ENCODE measurements at places on chromosomes 12 and 14.

DNA sequence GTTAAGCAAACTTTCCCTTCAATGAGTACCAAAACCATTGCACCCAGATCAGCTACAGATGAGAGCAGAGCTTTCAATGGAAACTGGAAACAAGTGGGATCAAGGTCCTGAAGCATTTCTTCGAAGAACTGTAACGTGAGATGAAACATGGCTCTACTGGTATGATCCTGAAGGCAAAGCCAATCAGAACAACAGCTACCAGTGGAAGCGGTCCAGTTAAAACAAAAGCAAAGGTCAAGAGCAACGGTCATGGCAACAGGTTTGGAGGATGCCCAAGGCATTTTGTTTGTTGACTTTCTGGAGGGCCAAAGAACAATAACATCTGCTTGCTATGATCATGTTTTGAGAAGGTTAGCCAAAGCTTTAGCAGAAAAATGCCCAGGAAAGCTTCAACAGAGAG lies 137.9 kb upstream of the CPSF6 start:
- DNase-seq: no peak

DNA sequence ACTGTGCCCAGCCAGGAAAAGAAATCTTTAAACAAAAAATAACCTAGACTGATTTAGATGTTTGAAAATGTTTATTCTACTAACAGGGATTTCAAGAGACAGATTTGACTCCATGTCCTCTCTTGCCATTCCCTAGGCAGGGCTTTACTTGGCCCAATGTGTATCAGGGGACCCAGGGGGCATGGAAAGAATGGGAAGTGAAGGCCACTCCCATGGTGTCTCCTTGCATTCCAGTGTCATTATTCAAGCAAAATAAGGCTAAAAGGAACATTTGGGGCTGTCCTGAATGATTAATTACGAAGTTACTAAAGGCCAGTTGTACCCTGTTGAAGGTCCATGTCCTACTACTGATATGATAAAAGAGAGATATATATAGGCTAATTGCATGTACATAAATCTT lies 151.9 kb upstream of the ATF7IP start:
- no peak for DNase-seq

DNA sequence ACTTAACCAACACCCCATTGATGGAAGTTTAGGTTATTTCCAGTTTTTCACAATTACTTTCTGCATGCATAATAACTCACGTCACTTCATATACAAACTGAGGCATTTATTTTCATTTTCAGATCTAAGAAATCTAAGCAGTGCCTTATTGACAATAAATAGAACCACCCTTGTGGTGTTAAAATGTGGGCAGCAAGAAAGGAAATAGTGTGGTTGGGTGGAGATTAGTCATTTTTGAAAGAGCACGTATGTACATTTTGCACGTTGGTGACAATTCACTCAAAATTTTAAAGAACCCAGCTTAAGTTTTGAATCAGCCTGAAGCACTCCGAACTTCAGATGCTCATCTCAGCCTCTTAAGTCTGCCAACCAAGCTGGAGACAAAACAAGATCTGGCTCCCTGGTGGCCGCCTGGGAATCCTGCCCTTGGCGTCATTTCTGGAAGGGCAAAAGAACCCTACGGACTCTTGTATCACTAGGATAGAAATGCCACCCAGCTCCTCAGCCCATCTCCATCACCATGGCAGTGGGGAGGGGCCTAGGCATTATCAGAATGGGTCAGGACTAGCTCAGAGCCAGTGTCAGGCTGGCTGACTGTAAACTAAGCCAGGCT lies 89.5 kb upstream of the BCL2L14 start:
- peak; percentile 32 for DNase-seq

GRCh38 chr14:62557416-62557815 lies 487.8 kb downstream of the KCNH5 start:
- DNase-seq: no peak

DNA sequence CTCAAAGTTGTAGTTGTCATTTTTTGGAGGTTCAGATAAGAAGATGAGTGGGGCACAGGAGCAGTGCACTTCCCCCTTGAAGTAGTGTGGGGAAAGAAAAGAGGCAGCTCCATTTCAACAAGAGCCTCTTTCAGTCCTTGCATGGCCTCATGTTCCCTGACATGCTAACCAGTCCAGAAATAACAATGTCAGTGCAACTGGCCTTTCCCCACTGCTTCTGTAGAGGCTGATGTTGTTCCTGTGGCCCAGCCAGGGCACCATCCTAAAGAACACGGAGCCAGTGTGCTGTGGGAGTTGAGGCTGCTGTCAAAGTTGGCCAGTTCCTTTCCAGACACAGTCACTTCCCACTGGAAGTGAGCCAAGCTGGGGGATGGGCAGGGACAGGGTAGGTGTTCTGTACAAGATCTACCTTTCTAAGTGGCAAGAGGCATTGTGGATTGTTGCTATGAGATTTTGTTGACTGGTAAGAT lies 77.7 kb upstream of the SLC38A2 start:
- no peak for DNase-seq

- DNase-seq: no peak
Observed at GRCh38 chr12:51362307-51362706, 15.8 kb upstream of the CELA1 start.

- DNase-seq: no peak
Observed at GRCh38 chr14:81385419-81385818, 14.7 kb downstream of the STON2 start.

- DNase-seq: no peak
Observed at GRCh38 chr14:68261092-68261842, 441.7 kb downstream of the RAD51B start.

DNA sequence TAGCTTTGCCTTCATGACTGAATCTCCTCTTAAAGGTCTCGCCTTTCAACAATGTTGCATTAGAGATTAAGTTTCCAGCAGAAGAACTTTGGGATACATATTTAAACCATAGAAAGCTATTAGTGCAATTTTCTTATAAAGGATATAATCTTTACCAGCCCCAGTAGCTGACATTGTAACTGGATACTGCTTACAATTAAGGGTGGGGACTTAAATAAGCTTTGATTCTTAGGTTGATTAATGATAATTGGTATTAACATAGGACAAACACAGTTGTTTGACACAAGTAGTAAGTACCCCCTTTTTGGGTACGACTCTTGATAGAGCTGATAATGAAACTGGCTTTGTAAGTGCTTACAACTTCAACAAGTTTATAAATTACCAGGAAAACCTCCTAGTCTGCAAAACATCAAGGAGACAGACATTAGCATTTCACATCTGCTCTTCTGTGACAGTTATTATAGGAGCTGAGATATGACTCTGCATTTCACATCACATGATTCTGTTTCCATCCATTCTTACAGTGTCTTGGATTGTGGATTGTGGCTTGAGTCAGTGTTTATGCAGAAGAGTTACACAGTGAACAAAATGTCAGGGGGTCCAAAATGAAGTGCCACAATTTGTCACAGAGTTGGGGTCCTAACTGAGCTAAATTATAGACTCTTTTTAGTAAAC lies 249.1 kb upstream of the E2F7 start:
- no peak for DNase-seq

- no peak for DNase-seq
Observed at GRCh38 chr14:54890788-54891187, 11.8 kb downstream of the GCH1 start.

DNA sequence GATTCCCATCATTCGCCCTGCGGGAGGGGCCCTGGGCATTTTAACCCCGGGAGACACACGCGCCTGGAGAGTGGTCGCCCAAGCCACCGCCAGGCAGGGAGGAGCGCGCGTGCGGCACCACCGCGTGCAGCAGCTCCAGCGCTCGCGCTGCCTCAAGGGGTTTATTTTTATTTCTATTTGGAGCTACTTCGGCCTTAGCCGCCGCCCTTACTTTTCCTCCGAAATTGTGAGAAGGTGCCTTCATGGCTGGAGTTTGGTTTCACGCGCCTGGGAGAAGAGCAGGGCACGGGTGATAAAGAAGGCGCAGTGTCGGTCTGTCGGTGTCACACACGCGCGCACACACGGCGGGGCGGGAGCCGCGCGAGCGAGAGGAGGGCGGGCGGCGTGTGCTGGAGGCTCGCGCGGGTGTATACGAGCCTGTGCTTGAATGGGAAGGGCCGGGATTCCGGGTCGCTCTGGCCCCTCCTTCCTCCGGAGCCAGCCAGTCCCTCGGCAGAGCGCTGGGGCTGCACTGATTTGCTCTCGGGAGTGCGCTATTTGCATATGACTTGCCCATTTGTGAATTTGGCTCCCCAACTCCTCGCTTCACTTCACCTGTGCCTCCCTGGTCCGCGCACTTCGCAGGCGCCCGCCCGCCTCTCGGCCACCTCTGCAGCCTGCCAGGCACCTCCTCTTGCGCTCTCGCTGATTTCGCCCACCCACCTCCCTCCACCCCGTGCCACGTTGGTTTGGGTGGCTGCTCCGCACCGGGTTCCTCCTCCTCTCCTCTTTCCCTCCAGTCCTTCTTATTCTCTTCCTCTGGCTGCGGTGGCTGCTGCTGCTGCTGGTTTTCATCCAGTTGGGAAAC lies 932.3 kb downstream of the DIO2 start:
- DNase-seq: no peak

- no peak for DNase-seq
Observed at GRCh38 chr12:48390026-48390425, 39.3 kb upstream of the ZNF641 start.

GRCh38 chr12:109640961-109641360 lies 67.4 kb downstream of the MVK start:
- DNase-seq: no peak

DNA sequence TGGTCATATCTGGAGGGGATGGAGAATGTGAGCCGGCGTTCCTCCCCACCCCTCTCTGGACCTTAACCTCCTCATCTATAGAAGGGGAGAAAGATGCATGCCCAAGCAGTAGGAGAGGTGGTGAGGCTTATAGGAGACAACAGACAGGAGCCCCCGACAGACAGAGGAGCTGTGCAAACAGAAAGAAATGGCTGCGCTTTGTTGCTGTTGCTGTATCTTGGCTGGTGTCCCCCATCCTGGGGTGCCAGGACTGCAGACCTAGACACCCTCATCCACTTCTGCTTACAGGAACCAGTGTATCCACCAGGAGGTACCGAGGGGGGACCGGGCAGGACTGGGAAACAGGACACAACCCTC lies 397 bp downstream of the SERPINA1 start:
- DNase-seq: no peak

DNA sequence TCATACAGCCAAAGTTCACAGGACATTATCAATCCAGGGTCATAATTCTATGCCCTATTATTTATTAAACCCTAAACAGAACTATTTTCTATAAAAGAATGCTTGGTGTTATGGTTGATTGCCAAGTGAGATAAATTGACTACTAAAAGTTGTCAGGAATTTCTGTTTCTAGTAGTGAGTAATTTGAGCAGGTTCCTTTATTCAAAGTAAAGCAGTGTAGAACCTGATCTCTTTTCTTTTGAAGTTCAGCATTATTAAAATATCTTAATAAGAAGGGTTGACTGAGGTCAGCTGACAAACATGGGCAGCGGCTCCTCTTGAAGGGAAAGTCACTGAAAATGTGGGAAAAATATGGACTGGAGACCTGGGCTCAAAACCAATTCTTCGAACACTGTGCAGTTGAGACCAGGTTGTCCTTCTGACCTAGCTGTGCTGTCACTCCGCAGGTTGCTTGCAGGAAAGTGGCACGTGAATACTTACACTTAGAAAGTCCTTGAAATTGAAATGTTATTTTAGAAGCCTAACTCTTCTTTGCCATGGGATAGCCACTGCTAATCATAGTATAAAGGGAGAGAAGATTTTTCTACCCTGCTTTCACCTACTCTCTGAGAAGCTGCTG lies 141.0 kb downstream of the RASSF9 start:
- no peak for DNase-seq

GRCh38 chr12:21221778-21222177 lies 90.8 kb downstream of the SLCO1B1 start:
- DNase-seq: no peak

- DNase-seq: peak; percentile 45
Observed at GRCh38 chr12:49644620-49644994, 21.2 kb downstream of the PRPF40B start.

- no peak for DNase-seq
Observed at GRCh38 chr14:100982762-100983161, 79.2 kb upstream of the RTL1 start.

- DNase-seq: no peak
Observed at GRCh38 chr14:68967459-68967940, 11.6 kb downstream of the ACTN1 start.

DNA sequence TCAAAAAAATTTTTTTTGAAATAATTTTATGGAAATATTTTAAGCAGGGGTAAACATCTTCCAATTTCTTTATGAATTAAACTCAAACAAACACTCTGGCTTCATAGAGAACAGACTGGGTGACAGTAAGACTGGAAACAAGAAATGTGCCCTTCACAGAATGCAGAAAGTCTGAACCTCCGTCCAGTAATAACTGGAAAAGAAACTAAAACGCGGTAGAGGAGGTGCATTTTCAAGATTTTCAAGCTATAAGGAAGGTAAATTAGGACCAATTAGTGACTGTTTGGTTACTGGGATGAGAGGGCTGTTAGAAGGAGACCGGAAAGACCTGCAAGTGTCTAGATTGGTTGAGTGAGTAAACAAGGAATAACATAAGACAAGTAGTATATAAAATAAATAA lies 245.7 kb downstream of the CEP128 start:
- DNase-seq: no peak

- no peak for DNase-seq
Observed at GRCh38 chr14:75310295-75311111, 31.9 kb downstream of the FOS start.

- no peak for DNase-seq
Observed at GRCh38 chr12:92493816-92494215, 209.0 kb upstream of the PLEKHG7 start.

DNA sequence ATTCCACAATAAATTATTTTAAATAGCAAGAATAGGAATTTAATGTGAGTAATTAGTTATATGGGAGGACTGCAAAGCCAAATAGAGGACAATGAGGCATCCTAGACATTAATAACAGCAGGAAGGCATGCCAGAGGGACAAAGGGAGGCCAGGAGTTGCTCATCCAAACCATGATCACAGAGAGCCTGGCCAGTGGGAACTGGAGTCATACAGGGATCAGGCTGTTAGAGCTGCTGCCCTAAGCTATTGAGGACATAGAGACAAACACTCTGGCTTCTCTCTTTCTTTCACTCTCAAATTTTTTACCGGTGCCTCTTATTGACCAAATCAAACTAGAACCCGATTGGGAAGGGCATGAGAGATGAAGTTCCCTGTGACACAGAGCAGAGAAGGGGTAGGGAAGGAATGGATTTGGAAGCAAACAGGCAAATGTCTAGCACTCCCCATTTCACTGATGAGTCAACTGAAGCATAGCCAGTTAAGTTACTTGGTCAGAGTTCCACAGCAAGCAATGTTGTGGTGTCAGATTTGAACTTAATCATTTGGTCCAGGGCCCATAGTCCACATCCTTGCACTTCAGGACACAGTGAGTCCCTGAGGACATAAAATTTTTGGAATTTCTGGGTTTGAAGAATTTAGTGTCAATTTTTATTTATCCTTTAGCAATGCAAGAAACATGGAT lies 17.9 kb upstream of the CFAP54 start:
- no peak for DNase-seq

- no peak for DNase-seq
Observed at GRCh38 chr12:22215467-22216253, 118.8 kb downstream of the ST8SIA1 start.
